NCI-H2029 treated with DMSO at 0.1 percent for 48 hours (cell line): ENCODE measurements at places on chromosomes 1 and 21.
A peak's percentile ranks its signal among the peaks of the same experiment; 100 is the strongest.

DNA sequence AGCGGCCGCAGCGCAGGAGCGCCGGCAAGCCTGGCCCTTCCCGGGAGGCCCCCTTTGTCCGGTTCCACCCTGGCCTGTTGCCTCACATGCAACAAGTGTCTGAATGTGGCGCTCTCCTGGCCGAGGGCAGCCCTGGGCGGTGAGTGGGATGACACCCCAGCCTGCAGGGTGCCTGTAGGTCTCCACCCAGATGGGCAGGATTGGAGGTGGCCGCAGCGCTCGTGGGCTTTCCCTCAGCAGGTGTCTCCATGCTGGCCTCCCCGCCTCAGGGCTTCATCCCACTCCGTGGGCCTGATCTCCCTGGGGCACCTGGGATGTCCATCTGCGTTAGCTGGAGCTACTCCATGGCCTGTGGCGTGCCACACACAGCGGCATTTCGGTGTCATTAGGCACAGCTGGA, 1.5 kb downstream of the MIB2 start:
- DNase-seq: no peak

GRCh38 chr21:32562426-32562825, 22.9 kb downstream of the TCP10L start:
- DNase-seq: no peak

DNA sequence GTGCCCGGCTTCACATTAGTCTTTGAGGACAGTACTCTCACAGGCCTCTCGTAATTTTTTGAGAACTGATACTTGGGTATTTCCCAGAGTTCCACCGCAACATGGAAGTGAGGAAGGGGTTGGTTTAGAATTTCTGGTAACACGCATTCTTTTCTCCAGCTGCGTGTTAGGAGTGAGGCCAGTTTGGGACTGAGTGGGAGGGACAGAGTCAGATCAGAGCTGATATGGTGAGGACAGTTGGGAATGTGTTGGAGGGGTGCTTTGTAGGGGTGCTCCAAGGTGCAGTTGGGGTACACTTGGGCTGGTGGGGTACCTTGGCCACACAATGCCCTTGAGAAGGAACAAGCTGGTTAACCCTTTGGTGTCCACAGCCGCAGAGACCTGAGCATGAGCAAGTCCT, 6.7 kb downstream of the FBXO6 start:
- no peak for DNase-seq

GRCh38 chr1:227532019-227532619, 31.2 kb upstream of the ZNF678 start:
- DNase-seq: no peak

DNA sequence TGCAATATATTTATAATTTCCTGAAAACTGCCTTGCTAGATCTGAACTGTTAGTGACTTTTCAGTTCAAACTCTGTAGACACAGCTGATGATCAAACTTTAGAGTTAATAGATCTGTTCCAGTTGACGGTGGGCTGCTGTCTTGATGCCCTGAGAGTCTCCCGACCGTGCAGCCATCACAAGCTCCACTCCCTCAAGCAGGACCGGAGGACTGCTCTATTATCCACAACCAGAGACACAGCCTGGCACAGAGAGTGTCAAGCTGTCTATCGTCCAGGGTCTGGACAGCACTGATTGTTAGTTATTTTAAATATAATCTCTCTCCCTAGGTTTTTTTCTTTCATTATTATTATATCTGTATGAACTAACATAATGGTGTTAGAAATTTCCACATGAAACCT, 8.0 kb downstream of the CHODL start:
- no peak for DNase-seq

- peak; percentile 25 for DNase-seq
Observed at GRCh38 chr1:207321079-207321789, at the start of gene CD55. Gene CD55, plus strand, starts transcription at chr1:207321678. Its CDS starts 88 bp downstream, at chr1:207321766.

DNA sequence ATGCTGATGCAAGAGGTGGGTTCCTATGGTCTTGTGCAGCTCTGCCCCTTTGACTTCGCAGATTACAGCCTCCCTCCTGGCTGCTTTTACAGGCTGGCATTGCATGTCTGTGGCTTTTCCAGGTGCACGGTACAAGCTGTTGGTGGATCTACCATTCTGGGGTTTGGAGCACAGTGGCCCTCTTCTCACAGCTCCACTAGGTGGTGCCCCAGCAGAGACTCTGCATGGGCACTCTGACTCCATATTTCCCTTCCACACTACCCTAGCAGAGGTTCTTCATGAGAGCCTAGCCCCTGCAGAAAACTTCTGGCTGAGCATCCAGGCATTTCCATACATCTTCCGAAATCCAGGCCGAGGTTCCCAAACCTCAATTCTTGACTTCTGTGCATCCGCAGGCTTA, 989.0 kb downstream of the PLA2G4A start:
- no peak for DNase-seq

DNA sequence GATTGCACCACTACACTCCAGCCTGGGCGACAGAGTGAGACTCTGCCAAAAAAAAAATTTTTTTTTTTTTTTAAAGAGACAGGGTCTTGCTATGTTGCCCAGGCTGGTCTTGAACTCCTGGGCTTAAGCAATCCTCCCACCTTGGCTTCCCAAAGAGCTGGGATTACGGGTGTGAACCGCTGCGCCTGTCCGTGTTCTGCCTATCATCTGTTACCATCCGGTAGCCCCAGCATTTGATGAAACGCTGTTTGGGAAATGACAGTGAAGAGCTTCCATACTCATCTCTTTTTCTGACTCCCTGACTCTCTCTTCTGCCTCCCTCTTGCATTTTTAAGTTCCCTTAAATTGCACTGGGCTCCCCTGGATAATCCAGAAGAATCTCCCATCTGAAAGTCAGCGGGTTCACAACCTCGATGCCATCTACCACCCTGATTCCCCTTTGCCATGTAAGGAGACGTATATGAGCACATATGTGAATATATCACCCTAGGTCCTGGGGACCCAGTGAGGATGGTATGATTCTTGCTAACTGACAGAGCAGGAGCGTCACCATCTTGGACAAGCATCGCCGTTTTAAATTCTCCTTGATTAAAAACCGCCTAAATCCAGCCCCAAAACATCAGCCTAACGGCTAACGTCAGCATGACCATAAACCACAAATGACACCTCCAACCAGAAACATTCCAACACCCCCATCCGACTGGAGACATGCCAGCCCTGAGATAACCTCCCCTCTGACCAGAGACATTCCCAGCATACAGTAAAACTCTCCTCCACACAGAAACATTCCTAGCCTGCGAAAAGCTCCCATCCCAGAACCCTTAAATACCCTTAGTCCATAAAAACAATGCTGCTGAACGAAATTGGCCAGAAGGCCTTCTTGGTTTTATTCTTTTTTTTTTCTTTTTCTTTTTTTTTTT, 12.4 kb downstream of the TNFRSF8 start:
- no peak for DNase-seq

DNA sequence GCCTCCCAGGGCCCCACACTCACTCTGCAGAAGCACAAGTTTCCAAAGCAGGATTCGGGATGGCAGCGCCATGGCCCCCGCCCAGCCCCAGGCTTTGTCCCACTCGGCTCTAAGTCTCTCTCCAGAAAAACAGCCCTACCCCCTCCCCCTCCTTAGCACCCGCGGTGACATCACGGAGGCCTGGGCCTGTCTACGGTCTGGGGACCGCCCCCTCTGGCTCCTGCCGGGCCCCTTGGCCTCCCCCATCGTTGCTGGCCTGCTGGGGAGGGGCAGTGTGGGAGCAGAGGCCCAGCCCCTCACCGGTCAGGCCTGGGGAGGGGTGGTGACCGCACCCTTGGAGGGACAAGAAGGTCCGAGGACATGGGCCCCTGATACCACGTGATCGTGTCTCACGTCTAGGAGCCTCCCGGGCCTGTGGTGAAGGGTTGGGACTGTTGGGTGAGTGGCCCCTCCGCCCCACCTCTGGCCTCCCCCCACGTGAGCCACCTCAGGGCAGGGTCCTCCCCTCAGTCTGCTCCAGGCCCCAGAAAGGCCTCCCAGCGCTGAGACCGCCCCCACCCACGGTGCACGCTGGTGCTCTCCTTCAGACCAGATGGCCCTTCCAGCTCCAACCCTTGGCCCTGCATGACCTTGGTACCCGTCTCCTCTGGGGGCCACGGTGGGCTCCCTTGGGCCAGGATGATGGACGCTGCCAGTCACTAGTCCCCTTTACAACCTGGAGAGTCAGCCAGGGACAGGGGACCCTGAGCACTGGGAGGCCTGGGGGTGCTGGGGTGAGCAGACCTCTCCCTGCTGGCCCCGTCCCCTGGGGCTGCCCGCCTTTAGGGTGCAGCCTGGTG, at the start of gene MXRA8:
Gene MXRA8 (minus strand): TSS at position 123 of the 839 bp plus-strand sequence. CDS start 51 bp downstream, at position 72.
- DNase-seq: no peak

GRCh38 chr1:25425098-25426085, 4.8 kb upstream of the RHCE start:
- DNase-seq: no peak

DNA sequence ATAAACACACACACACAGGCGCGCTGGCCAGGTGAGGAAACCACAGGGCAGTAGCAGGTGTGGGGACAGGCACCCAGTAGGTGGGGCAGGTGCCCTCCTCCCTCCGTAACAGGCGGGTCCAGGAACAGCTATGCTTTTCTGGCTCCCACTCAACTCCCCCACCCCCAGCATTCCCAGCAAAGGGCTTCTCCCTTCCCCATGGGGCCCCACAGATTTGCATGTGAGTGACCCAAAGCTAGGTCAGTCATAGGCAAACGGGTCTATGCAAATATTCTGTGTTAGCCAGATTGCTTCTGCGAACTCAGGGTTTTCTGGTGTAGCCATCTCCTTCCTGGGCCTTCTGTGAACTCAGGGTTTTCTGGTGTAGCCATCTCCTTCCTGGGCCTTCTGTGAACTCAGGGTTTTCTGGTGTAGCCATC, 114.2 kb downstream of the SIK1 start:
- peak; percentile 8 for DNase-seq

- DNase-seq: no peak
Observed at GRCh38 chr1:6275826-6276782, 15.2 kb upstream of the GPR153 start.

DNA sequence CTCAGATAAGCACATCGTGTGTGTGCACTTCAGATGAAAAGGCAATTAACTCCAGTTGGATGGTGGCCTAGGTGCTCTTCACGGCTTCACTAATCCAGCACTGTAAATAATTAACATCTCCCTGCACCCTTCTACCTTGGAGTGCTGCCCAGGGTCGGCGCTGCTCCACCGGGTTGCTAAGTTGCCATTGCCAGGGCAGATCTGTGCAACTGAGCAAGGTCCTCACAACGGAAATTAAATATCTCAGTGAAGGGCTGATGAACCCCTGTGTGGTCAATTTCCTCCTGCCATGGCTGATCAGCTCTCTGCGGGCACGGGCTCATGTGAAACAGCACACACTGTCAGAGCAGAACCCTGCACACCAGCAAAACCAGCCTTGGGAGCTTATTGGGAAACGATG, 63.2 kb downstream of the SYDE2 start:
- peak; percentile 99 for DNase-seq

DNA sequence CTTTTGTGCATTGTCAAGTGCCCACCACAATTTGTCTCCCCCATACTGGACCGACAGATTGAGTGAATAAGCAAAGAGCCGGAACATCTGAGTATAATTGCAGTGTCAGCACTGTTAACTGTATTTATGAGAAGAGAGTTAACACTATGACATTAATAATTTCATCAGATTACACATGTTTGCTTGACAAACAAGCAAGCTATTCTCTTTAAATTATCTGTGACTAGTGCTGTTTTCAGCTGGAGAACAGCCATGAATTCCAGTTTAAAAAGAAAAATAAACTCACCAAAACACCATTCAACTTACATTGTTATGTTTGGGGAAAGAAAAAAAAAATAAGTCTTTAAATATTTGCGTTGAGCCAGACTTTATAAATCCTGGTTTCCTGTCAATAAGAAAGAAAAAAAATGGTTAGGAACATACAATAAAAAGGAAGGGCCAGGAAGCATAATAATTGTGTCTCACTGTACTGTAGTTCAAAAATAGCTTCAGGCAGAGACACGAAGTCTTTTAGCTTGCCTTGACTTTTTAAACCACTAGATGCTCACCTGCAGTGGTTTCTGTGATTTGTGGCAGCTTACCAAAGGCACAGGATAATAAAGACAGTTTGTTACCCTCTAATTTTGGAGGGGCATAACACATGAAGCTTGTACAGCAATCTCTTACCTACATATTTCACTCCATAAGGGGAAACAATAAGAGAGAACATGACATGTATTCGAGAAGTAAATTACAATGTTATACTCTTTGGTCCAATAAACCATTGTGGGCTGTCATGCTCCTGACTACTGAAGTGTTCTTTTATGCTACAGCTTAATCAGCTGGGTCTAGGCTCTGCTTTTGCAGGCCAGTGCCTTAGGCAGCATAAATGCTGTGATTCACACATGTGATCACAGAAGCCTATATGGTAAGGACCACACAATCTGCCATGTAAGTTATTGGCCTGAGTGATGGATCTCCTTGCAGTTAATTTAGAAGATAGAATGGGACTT, 302.0 kb upstream of the ADGRL2 start:
- DNase-seq: no peak

DNA sequence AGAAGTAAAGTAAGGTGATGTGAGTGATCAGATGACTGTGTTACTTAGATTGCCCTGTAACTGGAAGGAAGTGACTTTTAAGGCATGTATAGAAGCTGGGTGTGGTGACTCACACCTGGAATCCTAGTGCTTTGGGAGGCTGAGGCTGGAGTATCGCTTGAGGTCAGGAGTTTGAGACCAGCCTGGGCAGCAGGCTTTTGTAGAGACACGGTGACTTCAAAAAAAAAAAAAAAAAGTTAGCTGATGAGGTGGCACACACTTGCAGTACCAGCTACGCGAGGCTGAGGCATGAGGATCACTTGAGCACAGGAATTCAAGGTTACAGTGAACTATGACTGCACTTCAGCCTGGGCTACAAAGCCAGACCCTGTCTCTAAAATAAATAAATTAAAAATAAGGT, 2.3 kb upstream of the USP16 start:
- DNase-seq: no peak

- DNase-seq: no peak
Observed at GRCh38 chr1:69985376-69985775, 220.0 kb downstream of the LRRC40 start.

GRCh38 chr1:31978843-31979400, 34.7 kb upstream of the KHDRBS1 start:
- no peak for DNase-seq

- no peak for DNase-seq
Observed at GRCh38 chr21:43799301-43799840, 10.0 kb downstream of the RRP1 start.

DNA sequence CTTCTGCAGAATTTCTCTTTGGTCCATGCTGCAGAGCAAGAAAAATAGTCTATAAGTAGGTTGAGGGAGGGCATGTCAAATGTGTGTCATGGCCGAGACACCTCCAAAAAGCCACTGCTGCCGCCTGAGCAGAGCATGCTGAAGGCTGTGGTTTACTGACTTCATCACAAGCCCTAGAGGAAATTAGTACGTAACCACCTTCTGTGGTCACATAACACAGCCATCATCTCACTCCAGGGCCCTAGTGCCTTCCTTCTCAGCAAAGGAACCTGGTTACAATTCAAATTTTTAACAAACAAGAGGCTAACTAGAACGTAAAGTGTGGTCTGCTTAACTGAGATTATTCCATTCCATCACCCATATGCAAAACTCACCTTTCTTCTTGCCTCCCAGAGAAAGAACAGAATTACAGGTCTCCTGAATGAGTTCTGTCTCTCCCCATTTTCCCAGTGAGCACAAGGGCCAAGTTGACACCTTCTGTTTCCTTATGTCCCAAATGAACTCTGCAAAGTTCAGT, at the start of gene PTPN22:
Gene PTPN22 (minus strand): TSS at position 116 of the 517 bp plus-strand sequence.
- no peak for DNase-seq

GRCh38 chr1:206608108-206608698, 4.1 kb downstream of the EIF2D start:
- DNase-seq: no peak
